ENCODE measurements at places on chromosomes 2 and 18.

DNA sequence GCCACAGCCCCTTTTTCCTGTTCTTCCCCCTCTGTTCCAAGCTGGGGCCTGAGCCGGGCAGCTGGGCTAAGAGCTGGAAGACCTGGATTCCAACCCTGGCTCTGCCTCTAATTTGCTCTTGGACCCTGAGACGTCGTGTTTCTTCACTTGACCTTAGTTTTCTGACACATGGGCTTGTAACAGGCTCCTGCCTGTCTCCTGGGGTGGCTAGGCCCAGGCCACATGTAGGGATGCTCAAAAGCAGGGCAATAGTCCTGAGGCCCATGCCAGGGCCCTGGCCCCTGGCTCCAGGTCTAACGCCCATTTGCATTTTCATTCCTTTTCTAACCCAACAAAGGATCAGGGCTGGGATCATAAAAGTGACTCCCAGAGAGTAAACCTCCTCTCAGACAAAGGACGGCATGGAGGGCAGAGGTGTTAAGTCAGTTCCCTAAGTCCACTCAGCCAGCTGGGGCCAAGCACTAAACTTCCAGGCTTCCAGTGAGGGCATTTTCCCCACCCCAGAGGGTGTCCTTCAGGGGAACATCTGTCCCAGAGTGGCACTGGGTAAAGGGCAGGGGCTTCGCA lies 16.6 kb upstream of the DNMT3A start:
- no peak for DNase-seq

DNA sequence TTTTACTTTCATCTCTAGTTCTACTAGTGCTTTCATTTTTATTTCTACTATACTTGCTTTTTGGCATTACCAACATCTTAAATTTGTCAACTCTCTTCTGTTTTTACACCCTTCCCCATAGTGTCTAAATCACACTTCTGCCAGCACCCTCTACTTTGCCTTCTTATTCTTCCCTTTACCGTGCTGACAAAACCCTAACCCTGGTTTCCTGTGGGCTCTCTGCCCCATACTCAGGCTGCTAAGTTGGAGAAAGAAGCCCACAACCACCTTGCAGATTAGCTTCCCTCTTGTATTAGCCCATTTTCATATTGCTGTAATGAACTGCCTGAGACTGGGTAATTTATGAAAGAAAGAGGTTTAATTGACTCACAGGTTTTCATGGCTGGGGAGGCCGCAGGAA lies 24.8 kb downstream of the GIGYF2 start:
- no peak for DNase-seq

DNA sequence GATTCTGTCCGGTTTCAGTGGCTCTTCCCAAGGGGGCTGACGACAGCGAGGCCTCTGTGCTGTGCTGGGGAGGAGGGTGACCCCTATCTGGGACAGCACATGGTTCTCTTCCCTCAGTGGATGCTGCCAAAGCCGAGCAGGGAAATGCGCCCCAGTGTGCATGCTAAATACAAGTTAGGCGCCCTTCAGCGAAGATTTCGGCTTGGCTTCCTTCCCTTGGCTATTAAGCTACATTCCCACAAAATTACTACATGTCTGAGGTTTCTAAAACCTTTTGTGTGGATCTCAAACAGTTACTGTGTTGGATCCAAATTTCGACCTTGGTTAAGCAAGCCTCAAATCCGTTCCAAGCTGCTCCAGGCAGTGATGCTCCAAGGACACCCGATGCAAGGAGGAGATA lies 440.3 kb downstream of the NRXN1 start:
- no peak for DNase-seq

GRCh38 chr2:105870858-105871257 lies 126.1 kb downstream of the NCK2 start:
- DNase-seq = no peak

DNA sequence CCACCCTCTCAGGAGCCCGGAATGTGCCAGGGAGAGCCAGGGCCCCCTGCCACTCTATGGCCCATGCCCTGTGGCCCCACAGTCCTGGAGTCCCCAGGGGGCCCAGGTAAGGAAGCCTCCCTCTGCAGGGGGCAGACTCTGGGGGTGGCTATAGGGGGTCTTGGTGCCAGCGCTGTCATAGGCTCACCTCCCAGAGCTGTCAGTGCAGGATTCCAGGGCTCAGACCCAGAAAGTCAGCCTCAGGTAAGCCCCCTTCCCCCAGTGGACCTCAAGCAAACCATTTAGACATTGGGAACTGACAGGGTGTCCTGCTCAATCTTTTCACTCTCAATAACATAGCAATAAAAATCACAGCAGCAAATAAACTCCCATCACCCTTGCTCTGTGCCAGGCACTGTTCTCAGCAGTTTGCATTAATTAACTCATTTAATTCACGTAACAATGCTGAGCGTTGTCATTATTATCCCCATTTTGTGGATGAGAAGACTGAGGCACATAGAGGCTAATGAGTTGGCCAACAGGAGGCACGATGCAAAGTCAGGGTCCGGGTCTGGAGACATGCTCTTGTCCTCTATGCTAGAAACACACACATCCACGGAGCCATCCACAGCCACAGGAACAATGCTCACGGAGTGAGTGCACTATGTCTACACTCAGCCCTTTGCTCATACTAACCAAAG lies 79.6 kb downstream of the TNS1 start:
- DNase-seq = no peak

- DNase-seq = no peak
These were observed 506.1 kb upstream of the FAM98A start for GRCh38 chr2:34105006-34105767.

DNA sequence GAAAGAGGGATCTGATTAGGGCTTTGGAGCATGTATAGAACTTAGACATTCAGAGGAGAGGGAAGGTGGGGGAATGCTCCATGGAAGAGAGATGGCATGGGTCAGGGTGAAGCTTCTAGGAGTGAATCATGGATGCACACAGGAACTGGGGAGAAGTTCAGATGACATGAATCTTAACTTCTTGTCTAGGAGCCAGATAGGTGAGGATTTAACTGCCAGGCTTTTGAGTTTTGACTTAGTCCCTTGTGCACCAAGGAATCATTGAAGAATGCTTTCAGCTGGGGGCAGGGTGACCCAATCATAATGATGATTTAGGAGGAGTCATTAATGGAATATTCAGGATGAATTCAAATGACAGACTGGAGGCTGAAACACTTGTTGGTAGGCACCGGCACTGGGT lies 48.7 kb downstream of the ACYP2 start:
- DNase-seq = no peak
